Kidney tubule cell (primary cell): ENCODE measurements at places on chromosomes 5 and 9.

- DNase-seq: peak; percentile 100
Measured at GRCh38 chr9:72524820-72525540, 3.6 kb downstream of the TMC1 start.

DNA sequence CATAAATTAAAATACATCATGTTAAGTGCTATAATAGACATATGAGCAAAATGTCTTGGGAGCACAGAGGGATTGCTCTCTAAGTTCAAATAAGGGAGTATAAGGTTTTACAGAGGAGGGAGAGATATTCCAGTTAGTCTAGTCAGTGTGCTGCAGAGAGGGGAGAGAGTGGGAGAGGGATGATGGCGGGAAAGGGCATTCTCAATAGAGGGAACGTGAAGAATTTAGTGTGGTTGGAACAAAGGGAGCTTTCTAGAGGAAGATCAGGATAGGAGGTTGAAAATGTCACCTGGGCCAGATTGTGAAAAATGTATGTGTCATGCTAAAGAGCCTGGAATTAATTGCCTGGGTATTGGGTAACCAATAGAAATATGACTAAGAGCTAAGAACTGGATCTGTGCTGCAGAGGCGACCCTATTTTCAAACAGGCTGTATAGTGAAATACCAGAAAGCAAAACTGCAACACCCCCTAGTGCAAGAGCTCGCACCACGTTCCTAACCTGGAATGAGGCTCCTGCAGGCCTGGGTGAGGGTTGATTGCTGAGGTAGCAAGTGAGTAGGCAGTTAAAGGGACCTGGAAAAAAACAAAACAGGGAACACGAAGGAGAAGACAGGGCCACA, 791.8 kb upstream of the C9orf72 start:
- DNase-seq: peak; percentile 32

GRCh38 chr9:114266969-114267368, 55.9 kb upstream of the ORM1 start:
- DNase-seq: no peak

DNA sequence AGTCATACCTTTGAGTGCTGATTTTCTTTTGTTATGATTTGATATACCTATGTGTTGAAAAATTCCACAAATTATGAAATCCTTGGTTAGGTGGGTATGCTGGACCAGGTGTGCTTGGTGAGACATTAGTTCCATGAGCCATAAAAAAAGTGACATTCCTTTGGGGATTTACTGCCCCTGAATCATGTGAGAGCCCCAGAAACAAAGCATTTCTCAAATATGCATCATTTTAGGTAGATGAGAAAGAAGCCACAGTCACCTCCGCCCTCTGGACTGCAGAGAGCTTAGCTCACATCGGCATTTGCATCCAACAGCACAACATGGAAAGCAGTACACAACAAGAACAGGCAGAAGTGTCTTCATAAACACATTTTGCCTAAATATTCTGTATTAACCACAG, 55.3 kb downstream of the DAP start:
- peak; percentile 77 for DNase-seq

DNA sequence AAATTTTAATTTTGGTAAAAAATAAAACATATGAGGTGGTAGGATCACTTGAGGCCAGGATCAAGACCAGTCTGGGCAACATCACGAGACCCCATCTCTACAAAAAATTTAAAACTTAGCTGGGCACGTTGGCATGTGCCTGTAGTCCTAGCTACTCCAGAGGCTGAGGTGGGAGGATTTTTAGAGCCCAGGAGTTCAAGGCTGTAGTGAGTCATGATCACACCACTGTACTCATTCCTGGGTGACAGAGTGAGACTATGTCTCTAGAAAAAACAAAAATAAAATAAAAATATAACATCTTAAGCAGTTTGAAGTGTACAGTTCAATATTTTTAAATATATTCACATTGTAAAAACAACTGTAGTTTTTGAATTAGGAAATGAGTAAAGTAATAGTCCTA, 108.3 kb downstream of the SMIM15 start:
- DNase-seq: peak; percentile 66

GRCh38 chr9:83280268-83280667, 217.3 kb upstream of the RASEF start:
- peak; percentile 78 for DNase-seq

- DNase-seq: no peak
Measured at GRCh38 chr5:32099486-32100035, 74.6 kb downstream of the GOLPH3 start.

DNA sequence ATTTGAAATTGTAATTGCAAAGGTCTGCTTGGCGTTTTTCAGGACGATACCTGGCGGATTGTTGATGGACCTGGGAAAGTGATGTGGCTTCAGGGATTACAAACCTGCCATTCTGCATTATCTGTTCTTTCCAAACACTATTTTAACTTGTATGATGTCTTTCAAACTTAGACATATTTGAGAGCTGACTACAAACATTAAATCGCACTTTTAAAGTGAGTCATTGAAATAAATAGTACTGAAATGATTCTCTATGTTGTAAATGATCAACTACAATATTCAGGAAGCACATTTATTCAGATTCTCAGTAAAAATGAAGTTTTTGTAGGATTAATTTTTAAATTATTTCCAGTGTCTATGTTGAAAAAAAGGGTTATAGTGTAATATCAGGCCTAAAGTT, 32.3 kb upstream of the TMEM171 start:
- peak; percentile 69 for DNase-seq

DNA sequence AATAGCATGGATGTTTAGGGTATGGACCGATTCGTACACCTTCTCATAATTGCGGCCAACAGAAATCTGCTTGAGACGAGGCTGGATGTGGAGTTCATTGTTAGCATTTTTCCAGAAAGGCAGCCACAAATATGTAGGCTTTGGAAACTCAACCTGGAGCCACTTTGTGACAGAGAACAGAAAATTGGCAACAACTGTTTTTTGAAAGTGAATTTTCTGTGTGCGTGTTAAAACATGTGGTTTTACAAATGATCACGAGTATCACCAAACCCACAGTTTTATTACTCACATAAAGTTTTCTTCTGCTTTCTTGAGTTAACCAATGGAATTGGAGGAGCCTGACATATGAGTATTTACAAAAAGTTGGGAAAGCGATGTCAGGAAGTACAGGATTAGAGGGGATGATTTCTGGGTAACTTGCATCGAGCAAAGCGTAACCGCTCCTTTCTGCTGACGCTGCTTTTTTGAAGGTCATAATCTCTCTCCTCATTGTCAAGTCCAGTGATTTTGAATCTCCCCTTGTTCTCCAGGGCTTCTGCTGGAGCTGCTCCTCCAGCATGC, 138.5 kb upstream of the TAF11L2 start:
- no peak for DNase-seq

DNA sequence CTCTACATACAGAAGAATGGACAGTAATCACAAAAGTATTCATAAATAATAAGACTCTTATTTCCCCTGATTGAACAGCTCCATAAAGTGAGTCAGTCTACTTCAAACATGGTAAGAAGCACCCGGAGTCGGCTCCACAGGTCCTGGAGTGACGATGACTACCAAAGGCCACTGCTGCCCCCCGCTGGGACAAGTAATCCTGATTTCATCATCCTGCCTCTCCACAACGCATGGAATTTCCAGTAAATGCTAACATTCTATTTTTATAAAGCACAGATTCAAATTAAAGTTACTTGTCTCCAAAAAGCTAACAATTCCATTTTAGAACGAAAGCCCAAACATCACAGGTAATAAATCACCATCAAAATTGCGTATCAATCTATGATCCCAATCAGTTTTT, 16.2 kb downstream of the ATPSCKMT start:
- peak; percentile 79 for DNase-seq
